ENCODE measurements at places on chromosomes 2 and 18.

GRCh38 chr18:12290086-12290485 is 18.0 kb upstream of the TUBB6 start:
- DNase-seq, result no peak

DNA sequence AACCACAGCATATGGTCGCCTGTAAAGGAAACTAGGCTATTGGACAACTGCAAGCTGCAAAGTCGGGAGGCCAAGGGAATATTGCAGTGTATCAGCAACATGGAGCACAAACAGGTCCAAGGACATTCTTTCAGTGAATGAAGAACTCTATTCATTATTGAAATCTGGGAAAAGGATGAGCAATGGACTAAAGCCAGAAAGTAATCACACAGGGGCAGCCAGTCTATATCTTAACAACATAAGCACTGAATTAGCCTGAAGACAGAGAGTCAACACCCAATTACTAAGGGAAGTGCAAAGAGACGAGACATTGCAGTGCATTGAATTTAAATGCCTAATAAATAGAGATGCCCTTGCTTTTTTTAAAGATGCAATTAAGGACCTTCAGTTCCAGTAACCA is 615.5 kb upstream of the SETBP1 start:
- DNase-seq, result no peak

- DNase-seq, result no peak
Measured at GRCh38 chr2:160584972-160585494, 91.4 kb upstream of the RBMS1 start.

GRCh38 chr2:40244675-40245074 is 207.2 kb downstream of the SLC8A1 start:
- DNase-seq, result no peak

DNA sequence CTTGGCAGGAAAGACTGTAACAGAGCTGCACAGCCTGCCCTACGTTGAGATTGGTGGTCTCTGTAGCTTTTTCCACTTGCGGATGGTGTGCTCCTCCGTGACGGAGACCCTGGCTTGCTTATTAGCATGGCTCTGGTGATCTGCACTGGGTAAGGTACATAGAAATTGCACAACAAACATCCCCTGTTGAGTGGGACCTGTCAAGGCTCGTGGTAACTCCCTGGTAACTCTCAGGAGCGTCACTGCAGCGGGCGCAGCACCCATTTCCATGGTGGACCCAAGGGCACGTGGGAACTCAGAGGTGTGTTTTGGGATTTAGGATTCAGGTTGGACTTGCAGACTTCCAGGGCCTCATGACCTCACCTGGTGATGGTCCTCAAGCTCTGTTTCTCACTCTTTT is 1.1 kb downstream of the TRAF3IP1 start:
- no peak for DNase-seq

GRCh38 chr2:147614471-147614870 is 230.4 kb upstream of the ACVR2A start:
- DNase-seq, result no peak

DNA sequence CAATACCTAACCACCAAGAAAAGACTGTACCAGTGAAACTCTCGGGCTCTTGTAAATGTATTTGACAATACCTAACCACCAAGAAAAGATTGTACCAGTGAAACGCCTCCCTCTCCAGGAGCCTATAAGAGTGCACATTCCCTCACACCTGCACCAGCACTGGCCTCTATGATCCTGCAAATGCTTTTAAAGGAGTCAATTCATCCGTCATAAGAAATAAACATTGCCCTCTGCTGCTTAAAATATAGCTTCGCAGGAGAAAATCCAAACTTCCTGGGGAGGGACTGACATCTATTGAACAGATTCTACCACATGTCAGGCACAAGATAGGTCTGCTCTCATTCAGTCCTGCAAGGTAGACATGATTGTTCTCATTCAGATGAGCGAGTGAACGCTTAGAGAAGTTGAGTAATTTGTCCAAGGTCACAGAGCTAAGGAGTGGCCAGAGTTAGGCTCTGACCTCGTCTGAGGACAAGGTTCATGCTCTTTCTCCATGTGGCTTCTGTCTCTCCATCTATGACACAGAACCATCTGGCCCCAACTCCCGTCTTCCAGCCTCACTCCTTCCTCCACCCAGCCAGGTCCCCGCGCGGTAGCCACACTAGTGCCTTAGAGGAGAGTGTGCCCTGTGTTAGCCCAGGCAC is 38.7 kb downstream of the MCFD2 start:
- DNase-seq, result no peak

DNA sequence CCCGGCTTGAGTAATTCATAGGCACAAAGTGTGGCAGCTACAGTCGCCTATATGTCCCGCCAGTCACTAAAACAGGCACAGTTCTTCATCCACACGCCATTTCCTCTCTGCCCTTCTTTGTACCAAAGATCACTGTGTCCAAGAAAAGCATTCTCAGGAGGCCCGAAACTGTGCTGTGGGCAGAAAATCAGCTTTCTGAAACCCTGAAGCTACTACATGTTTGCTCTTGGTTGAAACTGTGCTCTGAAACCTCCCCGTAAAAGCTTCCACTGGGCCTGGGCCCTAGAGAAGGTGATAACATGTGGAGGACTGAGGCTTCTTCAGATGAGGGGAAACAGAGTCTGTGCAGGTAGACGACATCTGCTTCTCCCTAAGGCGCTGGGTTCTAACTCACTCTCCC is 75.6 kb upstream of the ID2 start:
- no peak for DNase-seq

- DNase-seq, result no peak
Measured at GRCh38 chr2:66522611-66523376, 87.9 kb downstream of the MEIS1 start.

GRCh38 chr2:60262178-60262577 is 291.3 kb downstream of the BCL11A start:
- no peak for DNase-seq

DNA sequence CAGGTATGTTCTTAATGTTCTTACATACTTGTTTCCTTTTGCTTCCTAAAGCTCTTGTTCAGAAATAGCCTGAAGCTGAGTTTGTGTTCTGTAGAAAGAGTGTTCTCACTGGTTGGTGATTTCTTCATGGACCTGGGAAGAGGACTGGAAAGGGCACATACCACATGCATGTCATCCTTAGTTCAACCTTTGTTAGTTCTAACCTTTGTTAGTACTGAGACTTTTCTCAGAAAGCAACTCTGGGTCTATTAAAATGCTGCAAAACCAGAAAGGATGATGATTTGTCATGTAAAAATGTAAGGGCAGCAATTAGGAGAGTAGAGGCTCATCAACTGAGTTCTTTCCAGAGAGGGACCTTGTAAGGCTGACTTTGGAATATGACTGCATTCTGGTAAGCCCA is 2.5 kb upstream of the FAP start:
- DNase-seq, result no peak

- no peak for DNase-seq
Measured at GRCh38 chr2:41836948-41837347, 210.9 kb upstream of the PKDCC start.

GRCh38 chr2:43107679-43108078 is 118.7 kb downstream of the ZFP36L2 start:
- no peak for DNase-seq

- no peak for DNase-seq
Measured at GRCh38 chr2:200159357-200159707, 147.2 kb upstream of the SPATS2L start.

DNA sequence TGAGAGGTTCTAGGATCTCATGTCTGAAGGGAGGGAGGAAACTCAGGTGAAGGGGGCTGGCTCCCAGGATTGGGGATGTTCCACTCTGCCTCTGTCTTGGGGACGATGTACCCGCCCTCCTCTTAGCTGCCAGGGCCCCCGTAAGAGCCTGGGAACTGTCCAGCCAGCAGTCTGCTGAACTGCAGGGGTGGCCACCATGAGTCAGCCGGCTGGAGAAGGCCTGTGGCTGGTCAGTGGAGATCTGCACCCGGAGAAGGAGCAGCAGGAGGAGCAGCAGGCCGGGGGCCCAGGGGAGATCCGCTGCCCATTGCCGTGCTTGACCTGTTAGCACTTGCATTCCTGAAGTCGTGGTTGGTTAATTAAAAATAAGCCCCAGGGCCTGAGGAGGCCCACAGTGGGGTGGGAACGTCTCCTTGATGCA is 180.3 kb downstream of the TFCP2L1 start:
- no peak for DNase-seq
